ENCODE measurements at places on chromosomes 12 and 14. TPM values are rescaled to one million over a fixed set of nuclear protein-coding genes. Genes with fewer than 3 reads are reported as not detected.

The IRAK4 gene
- 5.3 TPM for total RNA-seq

The CGRRF1 gene
- total RNA-seq: 15.1 TPM

DNA sequence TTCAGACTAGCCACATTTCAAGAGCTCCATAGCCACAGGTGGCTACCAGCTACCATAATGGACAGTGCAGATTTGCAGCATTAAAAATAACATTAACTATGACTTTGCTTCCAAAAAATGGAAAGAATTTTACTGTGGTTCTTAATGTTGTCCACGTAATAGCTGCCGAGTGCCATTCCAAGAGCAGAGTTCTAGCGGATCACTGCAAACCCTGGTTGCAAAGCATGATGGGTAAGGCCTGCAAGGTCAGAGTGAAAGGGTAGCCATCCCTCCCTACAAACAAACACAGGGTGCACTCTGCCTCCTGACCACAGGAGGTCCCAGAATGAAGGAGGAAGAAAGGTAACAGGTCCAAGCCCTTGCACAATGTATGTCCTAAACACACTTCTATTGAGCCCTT lies 157.6 kb downstream of the DPF3 start:
- DNase-seq: no peak

DNA sequence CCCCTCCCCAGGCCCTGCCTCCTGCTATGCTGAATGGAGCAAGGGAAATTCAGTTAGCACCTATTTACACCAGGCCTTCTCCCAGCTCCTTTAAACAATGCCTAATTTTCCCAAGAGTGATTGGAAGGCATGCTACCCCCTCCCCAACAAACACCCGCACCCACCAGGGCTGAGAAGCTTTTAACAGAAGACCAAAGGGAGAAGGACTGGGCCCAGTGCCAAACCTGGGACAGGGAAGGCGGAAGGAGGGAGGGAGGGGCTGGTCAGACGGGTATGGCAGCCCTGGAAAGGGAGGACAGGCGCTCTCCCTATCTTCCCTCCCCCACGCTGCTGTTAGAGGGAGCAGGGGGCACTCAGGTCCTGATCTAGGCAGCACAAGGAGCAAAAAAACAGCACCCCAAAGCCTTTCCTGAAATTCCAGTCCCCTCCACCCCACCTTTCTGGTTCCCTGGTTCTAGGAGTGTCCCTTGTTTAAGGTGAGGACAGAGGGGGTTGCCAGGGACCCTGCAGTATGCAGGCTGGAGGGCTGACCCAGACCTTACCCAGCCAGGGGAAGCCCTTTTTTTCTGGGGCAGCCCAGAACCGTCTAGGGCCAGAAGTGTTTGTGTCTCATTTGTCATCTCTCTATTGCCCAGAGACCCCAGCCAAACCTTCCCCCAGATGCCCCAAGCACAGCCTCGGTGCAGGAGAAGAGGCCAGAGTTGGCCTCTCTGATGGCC lies 2.4 kb upstream of the KRT8 start:
- no peak for DNase-seq

The CNTN1 gene
- 0.46 TPM for total RNA-seq

The EMP1 gene
- total RNA-seq: 99.9 TPM

- DNase-seq: no peak
Measured at GRCh38 chr14:93059917-93060545, 55.7 kb downstream of the ITPK1 start.

GRCh38 chr14:24921903-24922302 lies 128.0 kb downstream of the STXBP6 start:
- no peak for DNase-seq

DNA sequence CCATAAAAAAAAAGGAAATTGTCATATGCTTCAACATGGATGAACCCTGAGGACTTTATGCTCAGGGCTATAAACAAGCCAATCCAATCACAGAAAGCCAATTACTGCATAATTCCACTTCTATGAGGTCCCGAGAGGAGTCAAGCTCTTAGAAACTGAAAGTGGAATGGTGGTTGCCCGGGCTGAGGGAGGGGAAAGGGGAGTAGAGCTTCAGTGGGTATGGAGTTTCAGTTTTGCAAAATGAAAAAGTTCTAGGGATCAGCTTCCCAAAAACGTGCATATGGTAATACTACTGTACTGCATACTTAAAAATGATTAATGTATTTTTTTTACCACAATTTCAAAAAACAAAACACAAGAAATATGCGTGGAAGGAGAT lies 52.0 kb downstream of the RNF34 start:
- DNase-seq: no peak

DNA sequence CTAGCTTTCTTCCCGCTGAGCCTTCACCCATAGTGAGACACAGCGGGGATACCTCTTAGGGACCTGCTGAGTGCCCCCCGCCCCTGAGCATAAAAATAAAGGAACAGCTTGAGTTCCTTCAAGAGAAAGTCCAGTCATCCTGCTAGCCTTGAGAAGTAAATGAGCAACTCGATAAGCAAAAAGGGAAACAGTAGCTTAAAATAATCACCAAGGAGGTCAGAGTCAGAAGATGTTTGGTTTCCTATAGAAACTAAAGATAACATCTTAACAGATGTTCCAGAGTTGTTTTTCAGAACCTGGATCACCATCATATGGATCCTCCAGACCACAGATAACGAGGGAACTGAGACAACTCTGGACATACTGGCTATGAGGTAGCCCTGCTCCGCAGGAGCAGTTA lies 94.0 kb downstream of the BCAT1 start:
- DNase-seq: no peak
